ENCODE measurements at places on chromosomes 11 and 22.
A peak's percentile ranks its signal among the peaks of the same experiment; 100 is the strongest.

DNA sequence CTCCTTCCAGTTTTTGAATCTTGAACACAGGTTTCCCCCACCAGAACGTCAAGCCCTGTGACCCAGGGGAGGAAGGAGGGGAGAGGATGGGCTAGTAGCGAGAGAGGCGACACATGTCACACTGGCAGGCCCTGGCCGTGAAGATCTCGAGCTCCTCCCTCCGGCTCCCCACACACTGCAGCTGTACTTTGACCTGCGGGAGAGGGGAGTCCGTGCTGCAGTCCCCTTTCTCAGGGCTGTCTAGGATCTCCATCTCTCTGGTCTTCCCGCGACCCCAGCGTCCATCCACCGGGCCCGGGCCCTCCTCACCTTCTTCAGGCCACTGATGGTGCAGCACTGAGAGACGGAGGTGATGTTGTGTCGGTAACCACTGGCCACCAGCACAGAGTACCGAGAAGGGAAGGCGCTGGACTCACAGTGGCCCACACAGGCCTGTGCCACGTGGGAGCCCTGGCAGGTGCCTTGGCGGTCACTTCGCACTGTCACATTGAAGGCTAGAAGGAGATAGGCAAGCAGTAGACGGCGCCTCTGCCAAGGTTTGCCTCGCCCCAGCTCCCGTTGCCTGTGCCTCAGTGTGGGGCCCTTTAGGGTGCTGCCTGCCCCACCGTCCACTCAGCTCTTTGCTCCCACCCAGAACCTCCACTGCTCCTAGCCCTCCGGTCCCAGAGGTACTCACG lies 873 bp downstream of the GPHA2 start:
- DNase-seq: no peak

DNA sequence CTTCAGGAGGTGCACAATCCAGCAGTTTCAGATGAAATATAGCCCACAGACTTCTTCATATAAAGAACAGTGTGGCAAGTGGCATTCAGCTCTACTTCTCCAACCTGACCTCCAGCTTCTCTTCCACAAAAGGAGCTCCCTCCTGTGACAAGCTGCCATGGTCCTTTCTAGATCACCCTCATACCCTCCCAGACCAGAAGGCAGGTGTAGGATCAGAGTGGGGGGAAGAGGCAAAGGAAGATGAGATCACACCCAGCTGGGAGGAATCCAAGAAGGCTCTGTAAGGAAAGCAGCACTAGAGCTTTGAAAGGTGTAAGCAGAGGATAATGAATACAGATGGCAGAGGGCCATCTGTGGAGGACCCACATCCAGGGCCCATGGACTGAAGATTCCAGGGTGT lies 7.6 kb downstream of the CLPB start:
- no peak for DNase-seq

DNA sequence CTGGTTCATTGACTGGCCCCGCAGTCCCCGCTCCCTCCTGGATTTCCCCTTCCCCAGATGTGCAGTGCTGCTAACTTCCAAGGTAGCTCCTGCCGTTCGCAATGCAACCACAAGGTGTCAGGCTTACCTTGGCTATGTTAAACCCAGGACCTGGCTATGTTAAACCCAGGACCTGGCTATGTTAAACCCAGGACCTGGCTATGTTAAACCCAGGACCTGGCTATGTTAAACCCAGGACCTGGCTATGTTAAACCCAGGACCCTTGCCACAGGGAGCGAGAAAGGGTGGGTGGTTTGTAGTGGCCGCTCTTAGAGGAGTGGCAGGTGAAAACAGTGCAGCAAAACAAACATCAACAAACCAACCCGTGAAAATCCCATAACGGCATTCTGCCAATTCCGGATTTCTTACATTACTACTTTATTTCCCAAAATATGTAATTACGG lies 2.9 kb upstream of the ADAMTS8 start:
- peak; percentile 39 for DNase-seq

DNA sequence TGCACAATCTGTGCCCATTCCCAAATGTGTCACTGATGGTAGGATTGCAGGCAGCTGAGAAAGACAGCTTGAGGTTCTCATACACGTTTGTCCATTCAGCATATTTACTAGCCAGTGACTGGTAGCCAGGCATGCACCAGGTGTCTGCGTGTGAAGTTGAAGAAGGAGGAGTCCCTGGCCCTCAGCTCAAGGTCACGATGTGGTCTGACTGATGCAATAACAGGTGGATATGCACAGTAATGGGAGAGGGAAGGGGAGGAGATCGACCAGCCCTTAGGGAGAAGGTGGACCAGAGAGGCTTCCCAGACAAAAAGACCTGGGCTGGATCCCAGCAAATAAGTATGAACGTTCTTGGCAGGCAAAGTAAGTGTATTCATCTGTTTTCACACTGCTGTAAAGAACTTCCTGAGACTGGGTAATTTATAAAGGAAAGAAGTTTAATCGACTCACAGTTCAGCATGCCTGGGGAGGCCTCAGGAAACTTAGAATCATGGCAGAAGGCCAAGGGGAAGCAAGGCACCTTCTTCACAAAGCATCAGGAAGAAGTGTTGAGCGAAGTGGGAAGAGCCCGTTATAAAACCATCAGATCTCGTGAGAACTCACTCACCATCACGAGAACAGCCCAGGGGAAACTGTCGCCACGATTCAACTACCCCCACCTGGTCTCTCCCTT lies 96.0 kb downstream of the MN1 start:
- no peak for DNase-seq

- DNase-seq: no peak
Measured at GRCh38 chr22:50456466-50457234, 18.2 kb downstream of the SBF1 start.

DNA sequence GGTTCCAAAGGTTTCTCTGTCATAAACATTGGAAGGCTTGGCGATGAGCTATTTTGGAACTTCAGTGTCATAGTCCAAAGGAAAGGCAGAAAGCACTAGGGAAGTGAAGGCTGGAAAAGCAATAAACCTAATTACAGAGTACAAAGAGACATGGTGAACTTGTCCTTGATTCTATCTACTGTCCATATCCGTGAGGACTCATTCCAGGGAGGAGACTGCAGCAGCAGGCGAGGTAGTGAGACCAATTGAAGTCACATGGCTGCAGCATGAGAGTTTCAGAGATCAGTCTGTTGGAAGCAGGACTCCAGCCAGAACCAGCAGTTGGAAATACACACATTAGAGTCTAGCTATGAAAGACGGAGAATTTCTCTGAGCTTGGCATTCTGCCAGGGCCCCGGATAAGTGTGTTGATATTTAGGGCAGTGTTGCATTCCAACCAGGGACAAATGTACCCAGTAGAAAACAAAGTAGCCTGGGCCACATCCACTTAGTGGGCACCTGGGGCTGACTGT lies 54.1 kb upstream of the ARHGAP42 start:
- no peak for DNase-seq
